H4 (cell line): ENCODE measurements at places on chromosomes 3 and 15. TPM values are rescaled to one million over a fixed set of nuclear protein-coding genes. Genes with fewer than 3 reads are reported as not detected.
A peak's percentile ranks its signal among the peaks of the same experiment; 100 is the strongest.

- DNase-seq, result no peak
Observed at GRCh38 chr15:67833710-67834511, 5.9 kb downstream of the RNU6-1 start.

GOLGA8T gene
- total RNA-seq, result not detected in 2 replicates

GRCh38 chr15:99169769-99170311, 65.0 kb downstream of the SYNM start:
- no peak for DNase-seq

GRCh38 chr3:161475905-161476304, 20.7 kb upstream of the OTOL1 start:
- DNase-seq, result no peak

CAMK2N2 gene
- 0.47 and 1.6 TPM in 2 replicates for total RNA-seq

LRRC2 gene
- 0.04 TPM in 1 of 2 replicates, not detected in the other for total RNA-seq

DNA sequence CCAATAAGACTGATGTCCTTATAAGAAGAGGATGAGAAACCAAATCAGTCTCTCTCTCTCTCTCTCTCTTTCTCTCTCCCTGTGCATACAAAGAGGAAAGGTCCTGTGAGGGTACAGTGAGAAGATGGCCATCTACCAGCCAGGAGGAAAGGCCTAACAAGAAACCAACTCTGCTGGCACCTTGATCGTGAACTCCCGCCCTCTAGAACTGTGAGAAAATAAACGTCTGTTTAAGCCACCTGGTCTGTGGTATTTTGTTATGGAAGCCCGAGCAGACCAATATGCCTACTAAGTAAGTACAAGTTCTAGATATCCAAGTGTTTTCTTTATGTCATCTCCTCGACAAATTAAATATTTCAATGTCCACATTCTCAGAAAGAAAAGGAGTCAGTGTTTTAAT, 44.9 kb upstream of the TMC3 start:
- no peak for DNase-seq

DNA sequence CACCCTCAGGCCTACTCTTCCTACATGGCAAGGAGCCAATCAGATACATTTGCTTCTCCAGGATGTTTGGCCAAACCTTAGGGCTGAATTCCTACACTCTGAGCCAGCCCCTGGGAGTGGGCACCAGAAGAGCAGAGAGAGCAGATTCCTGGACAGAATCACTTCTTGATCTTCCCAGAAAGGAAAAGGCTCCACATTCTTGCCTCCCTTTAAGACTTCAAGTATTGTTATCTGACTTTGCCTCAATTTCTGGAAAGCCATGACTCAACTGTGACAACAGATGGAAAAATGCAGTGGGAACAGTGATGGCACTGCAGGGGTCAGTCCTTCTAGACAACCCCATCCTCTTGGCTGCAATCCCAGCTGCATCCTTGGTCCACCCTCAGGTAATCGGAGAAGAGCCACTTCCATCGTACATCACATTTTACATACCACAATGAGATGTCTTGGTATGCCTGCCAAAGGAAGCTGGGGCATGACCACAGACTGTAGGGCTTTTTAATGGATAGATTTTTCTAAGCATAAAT, 21.0 kb downstream of the SLCO2A1 start:
- DNase-seq, result peak; percentile 74

DNA sequence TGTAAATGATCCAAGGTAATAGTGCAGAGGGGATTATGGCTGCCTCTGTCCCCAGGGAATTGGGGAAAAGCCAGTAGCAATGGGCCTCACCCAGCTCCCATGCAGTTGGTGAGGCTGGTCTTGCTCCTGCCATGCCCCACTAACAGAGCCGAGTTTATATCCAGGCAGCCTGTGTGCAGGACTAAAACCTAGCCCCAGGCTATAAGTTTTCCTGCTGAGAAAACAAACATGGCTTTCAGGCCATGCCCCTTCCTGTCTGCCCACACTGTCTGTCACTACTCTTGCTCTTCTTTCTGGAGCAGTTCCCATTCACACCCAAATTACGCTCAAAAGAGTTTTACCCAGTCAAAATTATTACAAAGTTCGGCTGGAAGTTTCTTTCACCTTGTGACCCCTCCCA, 73.5 kb upstream of the SPATA16 start:
- DNase-seq, result no peak

DNA sequence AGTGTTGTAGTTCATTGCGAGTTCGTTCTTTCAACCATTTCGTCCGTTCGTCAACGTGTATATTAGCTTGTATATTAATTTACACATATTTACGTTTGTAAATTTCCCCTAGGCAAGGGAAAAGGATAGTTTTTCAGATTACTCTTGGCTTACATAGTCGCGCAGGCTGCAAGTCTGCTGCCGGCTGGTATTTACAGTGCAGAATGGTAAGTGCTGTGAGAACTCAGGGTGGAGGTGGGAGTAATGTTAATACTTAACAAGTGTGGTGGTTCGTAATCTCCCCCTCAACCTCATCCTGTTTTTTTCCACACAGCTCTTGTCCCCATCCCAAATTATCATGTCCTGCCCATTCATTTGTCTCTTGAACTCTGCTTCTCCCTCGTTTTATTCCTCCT, 766 bp downstream of the FAM98B start:
- DNase-seq, result no peak

DNA sequence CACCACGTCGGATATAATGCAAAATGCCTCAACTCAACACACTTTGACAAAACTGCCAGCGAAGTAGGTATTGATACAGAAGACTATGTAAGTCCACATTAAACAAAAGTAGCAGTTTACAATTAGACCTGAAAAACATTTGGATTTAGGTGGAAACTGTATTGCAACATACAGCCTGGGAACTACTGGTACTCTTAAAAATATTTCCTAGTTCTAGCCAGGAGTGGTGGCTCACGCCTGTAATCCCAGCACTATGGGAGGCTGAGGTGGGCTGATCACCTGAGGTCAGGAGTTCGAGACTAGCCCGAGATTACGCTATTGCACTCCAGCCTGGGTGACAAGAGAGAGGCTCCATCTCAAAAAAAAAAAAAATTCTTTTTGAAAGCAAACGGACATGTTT, 246.2 kb downstream of the ZBTB20 start:
- DNase-seq, result no peak

GRCh38 chr15:66599536-66600239, 33.9 kb upstream of the LCTL start:
- no peak for DNase-seq

NR2E3 gene
- total RNA-seq, result not detected in 2 replicates

DNA sequence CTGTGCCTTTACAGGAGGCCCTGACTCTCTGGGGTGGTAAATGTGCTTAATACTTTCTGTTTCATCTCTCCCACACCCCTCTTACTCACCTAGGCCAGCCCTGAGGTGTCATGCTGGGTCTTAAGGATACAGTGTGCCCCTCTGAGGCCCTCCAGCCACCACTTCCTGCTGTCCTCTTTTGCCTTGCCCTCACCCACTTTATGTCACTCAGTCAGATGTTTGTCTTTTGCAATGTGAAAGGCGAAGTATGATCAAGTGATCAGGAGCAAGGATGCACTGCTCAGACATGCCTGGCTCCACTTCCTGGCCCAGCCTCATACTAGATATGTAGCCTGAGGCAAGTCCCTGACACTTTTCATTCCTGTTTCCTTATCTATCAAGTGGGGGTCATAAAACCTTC, 339.0 kb upstream of the NR2E3 start:
- no peak for DNase-seq

DNA sequence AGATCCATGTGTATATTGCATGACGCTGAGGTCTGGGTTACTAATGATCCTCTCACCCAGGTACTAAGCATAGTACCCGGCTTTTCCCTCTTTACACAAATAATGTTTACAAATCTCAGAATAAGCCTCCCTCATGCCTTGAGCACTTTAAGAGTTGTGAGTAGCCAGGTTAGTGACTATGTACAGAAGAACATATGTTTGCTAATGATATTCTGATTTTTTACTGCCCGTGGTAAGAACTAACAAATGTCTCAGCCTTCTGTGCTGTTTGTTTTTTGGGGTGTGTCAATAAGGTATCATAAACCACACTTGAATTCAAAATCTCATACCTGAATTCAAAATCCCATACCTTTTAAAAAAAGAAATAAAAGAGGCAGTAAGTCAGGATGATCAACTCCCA, 59.5 kb downstream of the ABCC5 start:
- DNase-seq, result no peak

DNA sequence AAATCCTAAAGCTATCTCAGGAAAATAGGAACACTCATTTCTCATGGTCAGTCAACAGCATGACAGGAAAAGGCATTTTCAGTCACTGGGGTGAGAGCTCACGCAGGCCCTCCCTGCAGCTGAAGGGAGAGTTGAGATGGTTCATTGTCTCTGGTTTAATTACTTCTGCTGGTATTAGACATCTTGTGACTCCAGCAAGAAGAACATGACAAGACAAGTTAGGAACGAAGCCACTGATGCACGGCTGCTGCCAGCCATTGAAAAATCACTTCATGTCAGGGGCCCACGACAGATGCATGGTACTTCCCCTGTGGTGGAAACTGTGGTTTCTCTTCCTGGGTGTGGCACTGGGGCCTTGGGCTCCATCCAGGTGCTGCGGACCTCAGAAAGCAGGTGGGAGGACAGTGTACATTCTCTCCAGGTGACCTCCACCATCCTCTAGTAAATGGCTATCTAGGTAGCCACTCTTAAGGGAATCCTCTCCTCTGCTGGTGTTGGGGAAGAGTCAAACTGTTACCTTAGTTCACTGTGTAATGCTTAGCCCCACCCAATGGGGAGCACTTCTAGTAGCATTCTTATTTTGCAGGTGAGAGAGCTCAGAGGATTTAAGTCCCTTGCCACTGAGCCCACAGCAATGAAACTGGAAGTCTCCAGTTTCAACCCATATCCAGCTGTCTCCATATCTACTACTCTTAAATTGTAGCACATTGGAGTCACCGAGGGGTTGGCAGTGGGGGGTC, 274.2 kb downstream of the LRTM1 start:
- DNase-seq, result no peak

DNA sequence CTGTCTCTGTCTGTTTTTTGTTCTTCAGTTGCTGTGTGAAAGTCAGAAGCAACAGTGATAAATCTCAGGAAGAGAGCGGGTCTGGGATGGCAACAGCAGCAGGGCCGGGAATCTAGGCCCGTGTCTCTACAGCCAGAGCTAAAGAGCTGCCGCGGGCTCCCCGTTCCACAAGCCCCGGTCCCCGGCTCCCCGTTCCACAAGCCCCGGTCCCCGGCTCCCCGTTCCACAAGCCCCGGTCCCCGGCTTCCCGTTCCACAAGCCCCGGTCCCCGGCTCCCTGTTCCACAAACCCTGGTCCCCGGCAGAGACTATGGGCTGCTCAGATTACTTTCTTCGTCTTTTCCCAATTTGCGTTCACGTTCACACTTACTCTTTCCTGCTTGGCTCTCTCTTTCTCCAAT, 19.5 kb downstream of the RCCD1 start:
- DNase-seq, result no peak

DNA sequence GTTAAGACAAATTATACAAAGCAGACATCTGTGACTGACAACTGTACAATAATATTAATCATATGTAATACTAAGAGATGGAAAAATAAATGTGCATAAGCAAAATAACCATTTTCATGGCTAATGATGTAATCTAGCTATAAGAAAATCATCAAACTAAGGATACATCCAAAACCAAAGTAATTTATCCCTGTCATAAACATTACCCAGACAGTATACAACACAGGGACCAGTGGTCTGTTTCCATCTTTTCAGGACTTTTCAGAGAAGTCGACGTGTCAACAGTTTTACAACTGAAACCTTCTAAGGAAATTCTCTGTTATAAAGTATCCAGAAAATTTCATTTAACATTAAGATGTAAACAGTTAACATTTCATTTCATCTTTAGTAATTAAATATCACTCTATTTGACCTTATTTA, 11.0 kb downstream of the THBS1 start:
- no peak for DNase-seq

DNA sequence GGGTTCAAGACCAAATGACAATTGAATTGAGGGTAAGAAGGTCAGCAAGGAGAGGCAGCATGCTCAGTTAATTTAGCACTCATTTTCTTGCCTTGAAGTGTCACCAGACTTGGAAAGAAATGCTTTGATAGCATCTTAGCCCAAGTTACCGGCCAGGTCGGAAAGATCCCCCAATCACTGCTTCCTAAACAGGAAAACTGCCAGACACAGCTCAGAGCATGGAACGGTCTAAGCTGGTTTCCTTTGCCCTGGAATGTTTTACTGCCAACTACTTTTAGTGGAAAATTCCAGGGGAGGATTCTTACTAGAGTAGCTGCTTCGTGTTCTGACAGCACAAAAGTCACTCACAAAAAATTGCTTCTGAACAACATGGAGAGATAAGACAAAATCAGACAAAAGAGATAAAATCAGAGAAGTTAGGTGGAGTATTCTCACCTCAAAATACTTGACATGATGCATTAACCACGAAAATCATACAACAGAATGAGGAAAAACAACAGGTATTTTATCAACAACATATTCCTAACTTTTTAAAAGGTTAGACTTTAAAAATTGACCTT, 65.5 kb downstream of the CCR4 start:
- no peak for DNase-seq

GOLGA6D gene
- not detected in 2 replicates for total RNA-seq

GRCh38 chr3:71219744-71220638, 363.5 kb downstream of the FOXP1 start:
- DNase-seq, result no peak

ERICH6 gene
- total RNA-seq, result 0.06 TPM in 1 of 2 replicates, not detected in the other

PPM1L gene
- total RNA-seq, result 1.2 and 1.6 TPM in 2 replicates

DAZL gene
- total RNA-seq, result not detected in 2 replicates

DNA sequence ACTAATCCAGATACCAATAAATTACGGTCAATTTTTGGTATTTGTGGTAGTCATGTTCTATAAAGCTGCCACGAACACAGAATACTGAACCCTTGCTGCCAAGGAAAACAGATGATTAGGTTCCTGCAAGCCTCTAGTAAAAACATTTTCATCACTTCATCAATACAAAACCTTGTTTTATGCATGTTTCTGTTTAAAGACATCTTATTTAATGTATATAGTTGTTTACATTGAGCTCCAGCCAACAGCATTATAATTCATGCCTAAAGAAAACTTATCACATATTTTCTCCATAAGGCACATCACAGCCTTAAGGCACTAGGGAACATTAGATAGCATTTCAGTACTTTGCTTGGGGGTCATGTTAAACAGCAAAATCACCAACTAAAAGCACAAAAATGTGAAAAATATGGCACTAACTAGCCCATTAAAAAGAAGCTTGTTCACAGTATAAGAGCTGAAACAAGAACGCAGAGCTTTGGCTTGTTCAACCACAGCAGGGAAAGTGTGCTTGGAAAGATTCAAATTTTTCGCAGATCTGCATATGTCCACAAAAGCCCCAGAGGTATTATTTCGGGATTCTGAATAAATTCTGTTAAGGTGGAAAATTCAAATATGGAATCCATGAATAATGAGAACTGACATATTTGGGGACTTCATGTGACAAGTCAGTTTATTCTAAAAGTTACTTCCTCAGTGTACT, 27.7 kb downstream of the POLQ start:
- no peak for DNase-seq

DNA sequence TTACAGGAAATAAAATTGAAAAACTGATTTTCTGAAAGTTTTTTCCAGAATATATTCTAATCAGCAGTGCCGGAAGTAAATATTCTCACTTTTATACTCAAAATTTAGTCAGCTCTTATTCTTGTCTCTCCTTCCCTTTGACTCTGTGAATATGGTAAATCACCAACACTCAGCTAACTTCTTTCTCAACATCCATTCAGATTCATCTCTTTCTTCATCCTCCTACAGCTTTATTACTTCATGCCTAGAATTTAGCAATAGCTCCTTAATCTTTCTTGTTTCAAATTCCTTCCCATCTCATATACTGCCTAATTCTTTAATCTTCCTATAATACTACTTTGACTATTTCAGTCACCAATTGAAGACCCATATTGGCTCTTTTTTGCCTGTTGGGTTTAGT, 67.9 kb downstream of the FGF7 start:
- no peak for DNase-seq

DOCK3 gene
- total RNA-seq, result 0.02 and 0.12 TPM in 2 replicates
